Epithelial cell of proximal tubule (primary cell): ENCODE measurements at places on chromosomes 12 and 14. TPM values are rescaled to one million over a fixed set of nuclear protein-coding genes. Genes with fewer than 3 reads are reported as not detected.

DNA sequence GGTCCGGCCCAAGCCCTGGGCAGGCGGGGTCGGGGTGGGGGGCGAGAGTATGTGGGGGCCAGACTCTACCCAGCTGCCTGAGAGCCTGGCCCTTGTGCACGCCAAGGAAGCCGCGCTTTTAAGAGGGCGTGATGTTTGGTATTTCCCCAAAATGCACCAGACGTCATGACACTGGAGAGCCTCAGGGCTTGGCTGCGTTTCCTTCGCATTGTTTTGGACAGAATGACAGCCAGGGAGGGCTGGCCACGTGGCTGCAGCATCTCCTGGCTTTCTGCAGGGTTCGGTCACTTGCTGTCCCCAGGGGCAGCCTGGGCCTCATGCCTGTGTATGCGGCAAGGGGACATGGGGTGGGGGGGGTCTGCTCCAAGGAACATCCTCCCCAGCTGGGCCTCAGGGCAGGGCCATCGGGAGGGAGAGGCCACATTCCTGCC, 16.1 kb upstream of the NUDT14 start:
- DNase-seq, result no peak

DNA sequence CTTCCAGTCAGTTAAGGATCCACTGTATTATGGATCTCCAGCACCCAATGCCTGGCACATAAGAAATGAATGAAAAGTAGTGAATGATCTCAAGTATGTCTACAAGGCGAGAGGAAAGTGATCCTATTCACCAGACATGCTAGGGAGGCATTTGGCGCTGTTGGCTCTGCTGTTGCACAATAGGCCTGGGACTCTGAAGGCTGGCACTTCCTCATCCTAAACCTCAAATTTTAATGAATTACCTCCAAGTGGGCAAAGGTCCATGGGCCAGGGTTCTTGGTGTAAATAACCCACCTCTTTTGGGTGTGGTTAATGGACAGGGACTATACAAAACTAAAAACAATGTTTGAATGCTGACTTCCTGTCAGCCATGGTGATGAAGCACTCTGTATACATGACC, 173.4 kb upstream of the PZP start:
- DNase-seq, result no peak

DNA sequence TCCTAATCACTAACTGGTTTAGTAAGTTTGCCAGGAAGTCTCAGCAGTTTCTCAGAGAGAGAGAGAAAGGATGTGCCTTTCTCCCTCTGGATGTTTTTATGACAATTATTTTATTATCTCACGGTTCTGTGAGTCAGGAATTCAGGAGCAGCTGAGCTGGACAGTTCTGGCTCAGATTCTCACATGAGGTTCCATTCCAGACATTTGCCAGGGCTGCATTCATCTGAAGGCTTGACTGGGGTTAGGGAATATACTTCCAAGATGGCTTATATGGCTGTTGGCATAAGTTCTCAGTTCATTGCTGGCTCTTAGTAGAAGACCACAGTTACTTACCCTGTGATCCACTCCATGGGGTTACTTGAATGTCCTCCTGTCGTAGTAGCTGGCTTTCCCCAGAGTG, 101.2 kb upstream of the ATF7IP start:
- no peak for DNase-seq

GRCh38 chr14:57078054-57078453, 190.7 kb downstream of the EXOC5 start:
- DNase-seq, result no peak

GRCh38 chr12:42828836-42829235, 239.3 kb upstream of the PRICKLE1 start:
- no peak for DNase-seq

- no peak for DNase-seq
Measured at GRCh38 chr12:130488358-130488710, 150.6 kb downstream of the PIWIL1 start.

DNA sequence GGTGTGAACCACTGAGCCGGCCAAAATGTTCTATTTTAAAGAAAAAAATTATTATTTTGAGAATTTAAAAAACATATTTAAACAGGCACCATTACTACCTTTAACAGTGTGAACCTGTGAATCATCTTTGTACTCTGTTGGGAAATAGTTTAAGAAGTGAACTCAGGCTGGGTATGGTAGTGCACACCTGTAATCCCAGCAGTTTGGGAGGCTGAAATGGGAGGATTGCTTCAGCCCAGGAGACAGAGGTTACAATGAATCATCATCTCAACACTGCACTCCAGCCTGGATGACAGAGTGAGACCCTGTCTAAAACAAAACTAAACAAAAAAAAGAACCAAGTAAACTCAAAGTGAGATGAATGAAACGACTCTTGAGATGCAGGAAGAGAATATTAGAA, 3.1 kb upstream of the WDR89 start:
- DNase-seq, result no peak

GRCh38 chr14:70354204-70354603, 5.3 kb downstream of the COX16 start:
- no peak for DNase-seq

DNA sequence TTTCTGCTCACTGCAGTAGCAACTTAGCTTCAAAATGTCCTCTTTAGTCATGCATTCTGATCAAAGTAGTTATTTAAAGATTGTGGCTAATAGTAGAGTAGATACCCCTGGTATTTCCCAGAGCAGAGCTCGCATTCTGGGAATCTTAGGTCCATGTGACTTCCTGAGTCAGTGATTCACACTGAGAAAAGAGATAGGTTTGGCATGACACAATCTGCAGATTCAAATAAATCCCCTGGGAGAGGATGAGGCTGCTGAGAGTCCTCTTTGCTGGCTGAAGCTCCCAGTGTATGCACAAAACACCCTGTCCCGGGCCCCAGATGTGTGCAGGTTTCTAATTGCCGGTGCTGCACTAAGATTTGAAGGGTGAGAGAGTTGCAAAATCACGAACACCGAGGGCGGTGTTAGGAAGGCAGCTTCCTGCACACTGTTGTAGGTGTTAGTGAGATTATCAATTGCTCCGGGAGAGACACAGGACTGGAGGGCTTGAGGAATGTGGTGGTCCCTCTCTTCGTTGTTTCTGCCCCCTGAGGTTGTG, 233.2 kb downstream of the NRXN3 start:
- DNase-seq, result peak; percentile 96

DNA sequence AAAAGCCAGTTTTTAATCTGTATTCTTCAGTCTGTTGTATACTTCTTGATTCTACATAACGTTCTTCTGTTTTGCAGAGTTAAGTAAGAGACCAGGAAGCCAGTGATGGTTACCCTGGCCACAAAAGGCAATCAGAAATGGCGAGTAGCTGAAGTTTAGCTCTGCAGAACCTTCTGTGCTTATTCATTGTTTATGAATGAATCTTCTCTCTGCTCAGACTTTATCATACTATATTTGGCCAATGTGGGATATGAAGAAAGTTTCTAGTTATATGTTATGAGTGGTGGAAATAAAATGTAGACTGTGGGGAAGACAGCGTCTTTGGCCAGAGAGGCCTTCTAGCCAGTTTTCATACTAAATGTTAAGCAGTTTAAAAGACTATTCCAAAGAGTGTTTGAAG, 249.9 kb upstream of the RGS6 start:
- DNase-seq, result no peak

- DNase-seq, result no peak
Measured at GRCh38 chr12:120583478-120584030, 2.4 kb upstream of the POP5 start.

DNA sequence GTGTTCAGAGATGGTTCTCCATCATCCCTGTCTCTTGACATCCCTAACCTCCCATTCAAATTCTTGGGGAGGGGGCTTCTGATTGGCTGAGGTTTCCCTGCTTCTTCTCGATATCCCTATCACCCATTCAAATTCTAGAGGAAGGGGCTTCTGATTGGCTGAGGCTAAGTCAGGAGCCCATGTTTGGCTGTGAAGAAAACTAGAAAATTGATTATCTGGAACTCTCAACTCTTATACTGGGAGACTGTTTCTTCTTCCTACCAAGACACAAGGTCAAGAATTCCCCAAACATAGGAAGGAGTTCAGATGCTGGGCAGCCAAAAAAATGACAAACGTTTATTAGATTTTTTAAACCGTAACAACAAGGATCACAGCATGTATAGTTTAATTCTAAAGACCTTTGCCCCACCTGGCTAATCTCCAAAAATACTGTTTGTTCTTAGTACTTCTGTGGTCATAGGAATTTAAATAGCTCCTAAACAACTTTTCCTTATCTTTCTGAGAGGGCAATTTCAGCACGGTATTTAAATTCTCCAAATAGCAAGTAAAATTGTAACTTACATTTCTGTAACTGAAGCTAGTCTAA, 26.4 kb downstream of the SPIC start:
- DNase-seq, result no peak

DNA sequence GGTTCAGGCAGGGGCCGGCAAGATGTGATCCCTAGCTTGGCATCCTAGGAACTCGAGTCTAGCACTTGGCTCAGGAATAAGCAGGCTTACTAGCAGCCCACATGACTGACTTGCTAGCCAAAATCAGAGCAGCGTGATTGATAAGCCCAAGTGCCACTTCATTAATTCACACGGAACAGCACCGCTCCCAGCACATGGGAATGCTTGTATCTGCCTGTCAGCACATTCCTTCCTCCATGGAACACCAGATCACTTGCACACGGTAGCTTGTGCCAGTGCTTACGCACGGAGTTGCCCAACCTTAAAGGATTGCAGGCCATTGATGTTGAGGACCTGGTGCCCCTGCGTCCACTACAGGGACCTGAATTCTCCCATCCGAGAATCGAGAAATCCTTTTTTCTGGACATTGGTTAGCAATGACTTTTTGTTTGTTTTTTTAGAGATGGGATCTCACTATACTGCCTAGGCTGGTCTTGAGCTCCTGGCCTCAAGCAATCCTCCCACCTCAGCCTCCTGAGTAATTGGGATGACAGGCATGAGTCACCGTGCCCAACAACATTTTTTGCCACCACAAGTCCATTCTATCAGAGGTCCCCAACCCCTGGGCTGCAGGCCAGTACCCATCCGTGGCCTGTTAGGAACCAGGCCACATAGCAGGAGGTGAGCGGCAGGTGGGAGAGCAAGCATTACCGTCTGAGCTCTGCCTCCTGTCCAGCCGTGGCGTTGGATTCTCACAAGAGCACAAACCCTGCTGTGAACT, 30.6 kb upstream of the TSPAN9 start:
- peak; percentile 90 for DNase-seq

DNA sequence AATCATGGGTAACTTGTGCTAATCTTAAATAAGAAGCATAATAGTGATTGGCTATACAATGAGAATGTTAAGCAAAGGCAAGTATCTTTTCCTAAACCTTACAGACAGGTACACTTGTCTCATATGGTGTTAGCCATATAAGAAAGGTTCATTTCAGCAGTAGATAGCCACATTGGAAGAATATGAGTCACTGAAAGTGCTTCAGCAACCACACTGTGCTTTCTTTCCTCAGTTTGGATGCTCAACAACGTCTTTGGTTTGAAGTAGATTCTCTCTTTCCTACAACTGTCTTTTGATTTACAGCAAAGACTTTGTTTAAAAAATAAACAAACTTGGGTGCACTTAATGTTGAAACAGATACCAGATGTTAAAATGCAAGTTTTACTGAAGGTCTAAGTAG, 8.9 kb downstream of the DDHD1 start:
- DNase-seq, result no peak

DNA sequence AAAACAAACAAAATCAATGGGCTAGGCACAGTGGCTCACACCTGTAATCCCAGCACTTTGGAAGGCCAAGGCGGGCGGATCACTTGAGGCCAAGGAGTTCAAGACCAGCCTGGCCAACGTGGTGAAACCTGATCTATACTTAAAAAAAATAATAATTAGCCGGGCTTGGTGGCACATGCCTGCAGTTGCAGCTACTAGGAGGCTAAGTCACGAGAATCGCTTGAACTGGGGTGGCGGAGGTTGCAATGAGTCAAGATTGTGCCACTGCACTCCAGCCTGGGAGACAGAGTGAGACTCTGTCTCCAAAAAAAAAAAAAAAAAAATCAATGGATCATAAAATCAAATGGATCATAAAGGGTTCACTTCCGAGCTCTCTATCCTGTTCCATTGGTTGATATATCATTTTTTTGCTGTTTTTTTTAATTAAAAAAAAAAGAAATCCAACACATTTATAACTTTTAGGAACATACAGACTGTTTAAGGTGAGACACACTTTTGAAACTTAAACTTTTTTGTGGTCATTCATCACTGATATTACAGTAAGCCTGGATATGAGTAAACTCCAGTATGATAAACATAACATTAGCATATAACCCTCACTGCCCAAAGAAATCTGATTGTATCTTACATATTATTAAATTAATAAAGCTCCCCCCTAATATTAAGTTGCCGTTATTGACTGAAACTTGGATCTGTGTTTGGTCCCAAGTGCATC, 22.1 kb downstream of the MOK start:
- no peak for DNase-seq

GRCh38 chr12:20453756-20454310, 85.5 kb downstream of the PDE3A start:
- DNase-seq, result no peak

DNA sequence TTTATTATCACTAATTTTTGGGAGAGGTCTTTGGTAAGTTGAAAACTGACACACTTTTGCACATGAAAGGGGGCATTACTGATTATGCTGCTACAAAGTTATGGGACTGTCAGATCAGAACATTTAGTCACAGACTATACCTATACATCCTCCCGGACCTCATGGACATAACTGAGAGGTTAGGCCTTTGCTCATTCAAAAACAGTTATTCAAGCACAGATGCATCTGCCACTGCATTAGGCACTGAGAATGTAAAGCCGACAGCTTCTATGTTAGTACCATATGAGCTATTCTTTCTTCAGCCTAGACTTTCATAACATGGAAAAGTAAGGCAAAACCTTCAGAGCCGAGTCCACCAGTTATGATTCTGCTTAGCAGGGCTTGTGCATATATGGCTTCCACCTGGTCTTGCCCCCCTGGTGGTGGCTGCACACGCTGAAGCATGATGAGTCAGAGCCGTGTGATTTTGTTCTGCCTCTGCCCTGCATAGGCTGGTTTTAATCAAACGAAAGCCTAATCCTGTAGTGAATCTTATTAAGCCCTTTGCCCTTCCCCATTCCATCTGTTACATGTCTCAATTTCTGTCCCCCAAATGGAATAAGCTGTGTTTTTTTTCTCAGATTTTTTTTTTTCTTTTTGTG, 21.8 kb upstream of the RNU6-8 start:
- no peak for DNase-seq

The SLC39A2 gene
- total RNA-seq, result not detected in 2 replicates

The CCDC196 gene
- not detected in 2 replicates for total RNA-seq

The HPD gene
- 0.12 TPM in 1 of 2 replicates, not detected in the other for total RNA-seq

The MGAT2 gene
- 51.7 and 68.1 TPM in 2 replicates for total RNA-seq

The TAS2R30 gene
- total RNA-seq, result 0.07 and 0.12 TPM in 2 replicates

The WNT1 gene
- not detected in 2 replicates for total RNA-seq

The STAC3 gene
- total RNA-seq, result not detected in 2 replicates

The CD27 gene
- not detected in 2 replicates for total RNA-seq

The NTF3 gene
- 1.9 and 2.1 TPM in 2 replicates for total RNA-seq

The EID3 gene
- 1.1 and 1.3 TPM in 2 replicates for total RNA-seq
